CD4-positive, alpha-beta T cell treated with Interleukin-6 for 4 hours (primary cell): ENCODE measurements at places on chromosomes 6 and 20.
A peak's percentile ranks its signal among the peaks of the same experiment; 100 is the strongest.

DNA sequence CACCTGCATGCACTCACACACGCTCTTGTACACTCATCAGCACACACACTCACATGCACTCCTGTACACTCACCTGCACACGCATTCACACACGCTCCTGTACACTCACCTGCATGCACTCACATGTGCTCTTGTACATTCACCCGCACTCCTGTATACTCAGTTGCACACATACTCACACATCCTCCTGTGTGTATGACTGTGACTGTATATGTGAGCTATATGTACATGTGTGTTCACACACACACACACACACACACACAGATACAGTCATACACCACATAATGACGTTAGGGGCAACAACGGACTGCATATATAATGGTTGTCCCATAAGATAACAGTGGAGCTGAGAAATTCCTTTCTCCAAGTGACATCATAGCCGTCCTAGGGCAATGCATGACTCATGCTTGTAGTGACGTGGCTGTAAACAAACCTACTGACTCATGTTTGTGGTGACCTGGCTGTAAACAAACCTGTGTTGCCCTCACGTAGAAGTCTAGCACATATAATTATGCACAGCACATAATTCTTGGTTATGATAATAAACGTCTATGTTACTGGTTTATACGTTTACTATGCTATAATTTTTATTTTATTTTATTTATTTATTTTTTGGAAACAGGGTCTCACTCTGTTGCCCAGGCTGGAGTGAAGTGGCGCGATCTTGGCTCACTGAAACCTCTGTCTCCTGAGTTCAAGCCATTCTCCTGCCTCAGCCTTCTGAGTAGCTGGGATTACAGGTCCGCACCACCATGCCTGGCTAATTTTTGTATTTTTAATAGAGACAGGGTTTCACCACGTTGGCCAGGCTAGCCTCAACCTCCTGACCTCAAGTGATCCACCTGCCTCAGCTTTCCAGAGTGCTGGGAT is 22.8 kb upstream of the TAF4 start:
- DNase-seq: peak; percentile 7

GRCh38 chr6:131950767-131951575 is at the start of gene CCN2:
Gene CCN2, minus strand, starts transcription at chr6:131951372. Its CDS starts 200 bp downstream, at chr6:131951172.
- DNase-seq: no peak

DNA sequence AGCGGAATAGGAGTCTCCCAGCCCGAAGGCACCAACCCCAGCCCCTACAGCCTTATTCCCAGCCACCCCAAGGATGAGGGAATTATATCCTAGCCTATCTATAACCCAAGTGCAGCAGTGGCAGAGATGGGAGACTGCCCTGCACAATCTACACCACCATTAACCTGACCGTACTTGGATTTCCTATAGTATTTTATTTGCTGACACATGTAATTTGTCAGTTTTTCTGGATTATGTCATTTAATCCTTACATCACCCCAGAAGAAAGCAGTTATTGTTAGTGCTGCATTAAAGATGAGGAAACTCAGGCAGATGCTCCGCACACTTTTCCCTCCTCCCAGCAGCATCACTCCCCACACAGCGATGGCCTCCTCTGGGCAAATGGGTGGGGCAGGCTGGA is 6.0 kb downstream of the BFSP1 start:
- no peak for DNase-seq

- no peak for DNase-seq
Observed at GRCh38 chr20:59972037-59972801, 14.0 kb downstream of the CDH26 start.

DNA sequence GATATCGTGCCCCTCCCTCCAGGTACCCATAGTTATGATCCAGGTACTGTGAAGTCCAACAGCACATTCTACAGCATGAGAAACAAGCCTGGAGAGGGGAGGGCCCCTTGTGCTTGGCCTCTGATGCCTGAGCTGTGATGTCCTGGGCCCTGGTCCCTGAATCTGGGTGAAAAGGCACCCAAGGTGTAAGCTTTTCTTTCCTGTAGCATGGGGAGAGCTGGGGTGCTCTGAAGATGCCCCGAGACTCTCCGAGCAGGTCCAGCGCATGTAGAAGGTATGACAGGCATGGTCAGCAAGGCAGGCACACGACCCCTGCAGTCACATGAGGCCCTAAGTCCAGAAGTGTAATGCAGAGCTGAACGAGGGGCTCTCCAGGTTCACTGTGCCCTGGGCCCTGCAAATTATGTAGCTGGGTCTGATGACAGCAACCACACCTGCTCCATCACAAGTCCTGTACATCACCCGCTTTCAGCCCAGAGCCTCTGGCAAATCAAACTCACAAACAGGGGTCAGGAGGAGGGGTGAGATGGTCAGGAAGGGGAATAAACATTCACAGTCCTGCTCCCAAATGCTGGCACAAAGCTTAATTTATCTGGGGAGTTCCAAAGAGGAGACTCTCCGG is 1.8 kb upstream of the CTSZ start:
- no peak for DNase-seq

- DNase-seq: no peak
Observed at GRCh38 chr20:47703748-47704147, 81.5 kb downstream of the SULF2 start.

DNA sequence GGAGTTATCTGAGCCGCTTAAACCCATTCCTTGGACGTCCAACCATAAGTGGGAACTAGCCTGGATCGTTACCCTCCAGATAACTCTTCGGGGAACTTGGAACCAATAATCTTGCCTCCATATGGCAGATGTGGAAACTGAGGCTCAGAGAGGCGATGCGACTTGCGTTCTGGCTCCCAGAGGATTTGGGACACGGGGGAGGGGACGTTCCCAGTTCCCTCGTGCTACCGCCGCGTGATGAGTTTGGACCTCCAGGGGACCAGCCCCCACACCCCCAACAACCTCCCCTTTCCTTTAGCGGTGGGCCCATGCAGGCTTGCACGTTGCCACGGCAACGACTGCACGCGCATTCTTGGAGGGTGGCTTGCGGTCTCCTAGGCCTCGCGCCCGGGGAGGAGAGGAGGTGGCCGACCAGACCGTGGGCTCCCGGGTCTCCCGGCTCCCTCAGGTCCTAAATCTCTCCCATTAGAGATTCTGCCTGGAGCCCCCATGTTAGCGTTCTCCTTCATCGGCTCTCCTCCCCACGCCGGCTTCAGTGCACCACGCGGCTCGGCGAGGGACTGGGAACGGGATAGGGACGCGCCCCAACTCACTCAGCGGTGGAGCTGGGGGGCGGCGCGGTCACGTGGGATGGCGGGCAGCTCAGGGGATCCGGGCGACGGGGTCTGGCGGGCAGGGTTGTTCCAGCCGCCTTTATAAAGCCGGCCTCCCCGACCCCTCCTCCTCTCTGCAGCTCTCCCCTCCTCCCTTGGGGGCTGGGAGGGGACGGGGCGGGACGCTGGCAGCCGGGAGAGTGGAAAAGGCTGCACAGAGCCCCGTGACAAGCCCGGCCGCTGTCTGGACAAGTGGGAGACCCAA is at the start of gene PLTP:
Gene PLTP (minus strand): TSS at position 670 of the 858 bp plus-strand sequence. CDS start 703 bp downstream, outside the sequence.
- DNase-seq: peak; percentile 42

DNA sequence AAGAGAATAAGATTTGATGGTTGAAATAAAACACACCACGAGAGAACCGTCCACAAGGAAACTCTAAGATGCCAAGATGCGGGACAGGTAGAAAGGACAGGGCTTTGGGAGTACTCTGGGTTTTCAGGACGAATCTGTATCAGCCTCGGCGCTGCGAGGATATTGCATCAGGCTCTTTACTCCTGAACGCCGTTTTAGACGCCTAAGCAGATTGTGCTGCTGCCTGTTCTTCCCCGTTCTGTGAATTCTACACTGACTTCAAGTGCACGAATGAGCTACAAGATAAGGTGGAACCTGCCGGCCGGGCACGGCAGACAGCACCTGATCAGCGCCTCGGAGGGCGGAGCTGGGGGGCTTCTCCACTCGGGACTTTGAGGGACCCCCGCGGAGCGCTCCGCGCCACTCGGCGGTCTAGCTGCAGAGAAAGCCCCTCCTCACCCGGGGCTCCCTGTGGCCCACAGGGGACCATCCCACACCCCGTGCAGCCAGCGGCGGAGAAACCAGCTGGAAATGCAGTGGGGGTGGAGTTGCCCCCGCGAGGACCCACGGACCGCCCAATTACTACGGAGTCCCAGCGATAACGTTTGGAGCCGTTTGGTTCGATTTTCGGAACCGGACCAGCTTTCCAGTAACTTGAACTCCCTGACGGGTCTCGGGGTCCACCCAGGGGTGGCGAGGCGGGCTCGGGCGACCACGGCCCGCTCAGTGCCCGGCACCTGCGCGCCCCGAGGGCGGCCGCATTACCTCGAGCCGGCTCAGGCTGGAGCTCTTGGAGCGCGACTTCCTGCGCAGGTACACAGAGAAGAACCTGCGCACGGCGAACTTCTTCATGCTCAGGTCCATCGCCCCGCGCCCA is 646 bp downstream of the RPS6KA2 start:
- peak; percentile 44 for DNase-seq

DNA sequence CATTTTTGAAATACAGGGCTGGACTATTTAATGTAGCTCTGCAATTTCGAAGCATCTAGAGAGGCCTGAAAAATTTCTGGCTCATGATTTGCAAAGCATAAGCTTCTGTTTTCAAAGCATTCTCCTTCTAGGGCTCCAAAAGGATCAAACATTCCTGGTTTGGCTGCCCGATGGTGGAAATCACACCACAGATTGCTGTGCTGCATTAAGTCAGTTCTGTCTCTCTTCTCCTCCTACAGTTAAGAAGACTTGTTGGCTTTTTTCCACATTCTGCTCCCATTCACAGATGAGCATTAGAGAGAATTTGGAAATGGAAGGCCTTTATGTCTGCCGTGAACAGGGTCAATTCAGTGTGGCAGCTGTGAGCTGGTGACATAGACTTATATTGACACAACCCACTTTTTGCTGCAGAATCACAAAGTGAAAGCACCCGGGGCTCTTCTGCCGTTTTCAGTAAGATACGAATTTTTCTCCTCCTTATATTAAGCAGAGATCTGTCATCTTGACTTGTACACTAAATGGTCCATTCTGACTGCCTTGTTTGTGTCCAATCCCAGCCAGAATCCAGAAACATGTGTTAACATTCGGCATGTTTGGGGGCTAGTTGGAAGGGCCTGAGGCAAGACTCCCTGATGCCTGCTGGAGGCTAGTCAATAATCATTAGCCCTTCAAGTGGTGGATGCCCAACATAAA is 330.8 kb upstream of the DEFB112 start:
- DNase-seq: no peak

GRCh38 chr20:33811776-33812151 is 616 bp downstream of the CHMP4B start:
- DNase-seq: peak; percentile 8

DNA sequence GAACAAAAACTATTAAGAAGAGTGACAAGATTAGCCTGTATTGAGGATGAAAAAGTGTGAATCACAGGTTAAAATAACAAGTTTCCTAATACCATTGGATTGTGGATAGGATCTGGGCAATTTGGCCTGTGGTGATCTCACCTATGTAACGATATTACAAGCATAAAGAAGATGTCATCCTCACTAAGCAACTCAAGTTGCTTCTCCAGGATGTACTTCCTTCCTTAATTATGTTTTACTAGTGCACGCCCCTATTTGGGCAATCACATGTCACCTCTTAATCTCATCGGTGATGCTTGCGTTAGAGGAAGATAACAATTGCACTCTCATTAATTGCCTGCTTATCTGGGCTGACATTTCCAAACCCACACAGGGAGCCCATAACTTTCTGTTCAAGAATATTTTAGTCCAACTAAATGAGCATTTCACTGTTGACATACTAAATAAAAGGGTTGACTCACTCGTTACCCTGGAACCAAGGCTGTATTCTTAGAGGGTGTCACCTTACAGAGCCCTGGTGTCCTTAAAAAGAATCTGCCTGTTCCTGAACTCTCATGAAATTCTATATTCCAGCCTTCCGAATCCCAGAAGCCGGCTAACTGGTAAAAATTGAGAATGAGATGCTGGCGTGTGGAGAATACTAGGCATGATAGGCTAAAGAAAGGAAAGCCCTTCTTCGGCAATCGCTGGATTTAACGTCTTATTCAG is 88.2 kb upstream of the ATXN1 start:
- DNase-seq: no peak

DNA sequence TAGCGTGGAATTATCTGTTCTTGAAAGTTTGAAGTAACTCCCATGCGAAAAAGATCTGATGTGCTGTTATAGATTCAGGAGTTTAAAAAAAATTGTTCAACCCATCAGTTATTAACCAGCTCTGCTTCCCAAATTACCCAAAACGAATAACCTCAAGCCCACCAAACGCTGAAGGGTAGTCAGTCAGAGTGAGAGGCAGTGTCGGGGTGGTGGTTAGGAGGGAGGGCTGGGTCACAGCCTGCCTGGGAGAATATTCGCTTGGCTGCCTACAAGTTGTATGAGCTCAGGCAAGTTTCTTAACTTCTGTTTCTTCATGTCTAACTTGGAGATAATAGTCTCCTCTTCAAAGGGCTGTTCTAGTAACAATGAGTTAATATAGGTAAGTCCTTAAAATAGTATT is 114.6 kb downstream of the JPH2 start:
- DNase-seq: peak; percentile 11

DNA sequence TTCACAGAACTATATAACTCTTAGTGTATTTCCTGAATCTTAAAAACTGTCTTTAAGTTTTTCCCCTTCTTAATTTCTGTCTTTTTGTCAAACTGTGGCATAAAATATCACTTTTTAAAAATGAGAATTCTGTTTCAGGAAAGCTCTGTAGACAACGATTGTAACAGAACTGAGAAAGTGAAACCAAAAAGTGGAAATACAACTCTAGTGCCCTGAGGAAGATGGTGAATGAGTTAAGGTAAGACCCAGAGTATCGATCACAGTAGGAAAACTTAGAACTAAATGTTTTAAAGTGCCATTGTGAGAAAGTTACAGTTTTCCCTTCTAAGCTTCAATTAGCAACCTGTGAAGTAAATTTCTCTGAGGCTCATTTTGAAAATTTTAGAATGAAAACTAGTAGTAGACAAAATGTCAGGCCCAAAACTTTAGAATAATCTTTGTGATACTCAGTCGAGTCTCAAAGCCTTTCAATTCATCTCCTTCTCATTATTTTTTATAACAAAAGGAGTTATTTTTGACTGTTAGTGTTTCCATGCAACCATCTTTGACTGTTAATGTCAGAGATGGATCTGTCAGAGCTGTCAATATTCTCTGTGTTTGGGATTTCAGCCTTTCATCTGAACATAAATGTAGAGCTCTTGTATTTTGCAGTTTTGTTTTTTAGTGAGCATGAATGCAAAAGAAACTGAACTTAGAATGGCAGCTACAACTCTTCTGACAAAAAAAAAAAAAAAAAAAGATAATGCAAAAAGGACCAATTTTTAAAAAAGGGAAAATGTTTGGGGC is 19.0 kb upstream of the TRDN start:
- DNase-seq: no peak

GRCh38 chr20:56358600-56359211 is at the start of gene FAM210B:
Gene FAM210B, plus strand, starts transcription at chr20:56358974. Its CDS starts 32 bp downstream, at chr20:56359006.
- peak; percentile 87 for DNase-seq

GRCh38 chr6:134170844-134171243 is 118.4 kb upstream of the SLC2A12 start:
- peak; percentile 9 for DNase-seq
